Transverse colon (tissue), 4 donors: ENCODE measurements at places on chromosomes 16 and 17. TPM values are rescaled to one million over a fixed set of nuclear protein-coding genes. Genes with fewer than 3 reads are reported as not detected.

Gene CD300E
- not detected for total RNA-seq

DNA sequence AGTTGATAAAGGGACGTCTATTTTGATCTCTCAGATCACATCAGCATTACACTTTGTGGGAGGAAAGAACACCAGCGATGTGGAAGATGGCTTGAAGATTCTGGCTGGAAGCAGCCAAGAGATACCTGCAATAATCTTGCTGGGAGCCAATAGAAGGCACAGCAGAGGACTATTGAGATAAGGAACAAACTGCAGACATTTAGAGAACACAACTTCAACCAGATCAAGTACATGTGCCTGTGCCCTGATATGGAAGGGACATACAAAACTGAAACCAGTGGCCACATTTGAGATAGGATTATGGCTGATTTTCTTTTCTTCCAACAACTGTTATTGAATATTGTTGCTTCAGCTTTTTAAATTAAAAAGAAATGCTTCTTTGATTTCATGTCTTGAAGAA, 18.6 kb upstream of the PSMD7 start:
- no peak for DNase-seq

Gene GPR142
- not detected for total RNA-seq

- no peak for DNase-seq
Measured at GRCh38 chr16:19783363-19784182, 65.5 kb downstream of the IQCK start.

DNA sequence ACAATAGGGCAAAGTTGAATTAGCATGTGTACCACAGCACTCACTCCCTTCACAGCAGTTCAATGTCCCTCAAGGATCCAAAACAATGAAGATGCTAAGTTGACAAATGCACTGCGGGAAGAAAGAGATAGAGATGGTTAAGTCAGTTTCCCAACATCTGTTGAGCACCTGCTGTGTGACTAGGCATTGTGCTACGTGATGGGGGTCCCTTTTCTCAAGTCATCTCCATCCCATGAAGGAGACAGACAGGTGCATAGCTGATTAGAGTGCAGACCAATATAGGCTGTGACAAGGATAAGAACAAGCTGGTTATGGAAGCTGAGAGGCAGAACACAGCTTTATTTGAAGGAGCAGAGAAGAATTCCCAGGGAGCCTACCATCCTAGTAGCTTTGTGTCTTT, 114.2 kb downstream of the HAPSTR1 start:
- no peak for DNase-seq

DNA sequence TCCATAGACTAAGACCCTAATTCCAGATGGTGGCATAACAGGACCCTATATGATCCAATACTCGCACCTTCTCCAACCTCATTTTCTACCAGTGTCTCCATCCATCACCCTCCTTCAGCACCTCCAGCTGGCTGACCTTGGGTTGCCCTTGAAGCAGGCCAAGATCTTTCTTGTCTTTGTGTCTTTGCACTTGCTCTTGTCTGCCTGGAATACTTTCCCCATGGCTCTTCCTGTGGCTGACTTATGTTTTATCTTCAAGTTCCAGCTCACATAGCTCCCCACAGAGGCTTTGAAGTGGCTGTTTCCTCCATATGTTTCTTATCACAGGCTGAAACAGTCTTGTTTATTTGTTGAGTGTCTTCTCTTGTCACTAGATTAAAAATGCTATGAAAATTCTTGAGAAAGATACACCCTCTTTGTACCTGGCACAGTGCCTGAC, 29.6 kb upstream of the MMD start:
- no peak for DNase-seq

- DNase-seq = no peak
Measured at GRCh38 chr17:32870027-32870670, 6.8 kb downstream of the MYO1D start.

DNA sequence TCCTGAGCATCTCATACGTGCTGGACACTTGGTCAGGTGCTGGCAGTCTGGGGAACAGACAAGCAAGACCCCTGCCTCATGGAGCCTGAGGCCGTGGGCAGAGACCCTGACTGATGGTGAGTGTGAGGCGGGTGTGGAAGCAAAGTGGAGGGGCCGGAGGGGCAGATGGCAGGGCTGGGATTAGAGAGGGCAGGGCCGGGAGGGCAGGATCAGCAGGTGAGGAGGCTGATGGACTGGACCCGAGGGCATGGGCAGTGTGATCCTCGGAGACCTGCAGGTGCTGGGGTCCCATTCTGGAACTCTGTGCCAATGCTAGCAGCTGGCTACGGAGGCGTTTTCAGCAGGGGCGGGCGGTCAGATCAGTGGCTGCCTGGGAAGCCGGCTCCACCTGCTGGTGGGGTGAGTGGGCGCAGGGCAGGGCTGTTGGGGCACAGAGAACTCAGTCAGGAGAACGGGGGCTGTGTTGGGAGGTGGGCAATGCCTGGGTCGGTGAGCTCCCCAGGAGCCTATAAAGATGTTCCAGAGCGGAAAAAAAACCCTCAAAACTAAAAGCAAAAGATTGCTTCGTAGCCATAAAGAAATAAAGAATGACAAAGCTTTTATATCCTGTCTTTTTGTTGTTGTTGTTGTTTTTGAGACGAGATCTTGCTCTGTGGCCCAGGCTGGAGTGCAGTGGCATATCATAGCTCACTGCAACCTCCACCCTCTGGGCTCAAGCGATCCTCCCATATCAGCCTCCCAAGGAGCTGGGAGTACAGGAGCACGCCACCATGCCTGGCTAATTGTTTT, 8.9 kb upstream of the C16orf74 start:
- peak; percentile 66 for DNase-seq

DNA sequence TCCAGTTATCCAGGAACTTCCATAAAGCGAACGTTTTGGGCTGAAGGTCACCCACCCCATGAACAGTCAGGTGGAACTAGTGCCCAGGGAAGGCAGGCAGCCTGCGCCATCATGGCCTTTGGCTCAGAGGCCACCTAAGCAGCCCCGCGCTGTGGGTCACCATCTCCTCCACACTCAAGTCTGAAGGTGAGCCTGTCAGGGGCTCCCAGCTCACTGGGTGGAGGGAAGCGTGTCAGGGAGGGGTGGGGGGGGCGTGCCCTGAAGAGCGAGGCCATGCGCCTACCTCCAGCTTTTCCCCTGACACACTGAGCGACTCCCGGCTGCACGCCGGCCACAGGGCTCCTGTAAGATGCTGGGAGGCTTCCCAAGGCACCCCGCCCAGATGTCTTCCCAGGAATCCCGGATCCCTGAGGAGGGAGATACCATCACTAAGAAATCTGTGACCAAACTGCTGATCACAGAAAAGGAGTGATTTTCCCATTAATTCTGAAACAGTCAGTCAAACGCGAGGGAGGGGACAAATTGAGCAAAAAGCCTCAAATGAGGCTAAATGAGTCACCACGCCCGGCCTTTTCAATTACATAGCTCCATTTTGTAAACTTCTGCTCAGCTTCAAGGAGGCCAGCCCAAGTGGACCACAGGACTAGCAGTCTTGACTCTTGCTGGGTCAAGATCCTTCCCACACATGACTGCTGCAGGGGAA, 26.5 kb upstream of the SLC25A19 start:
- no peak for DNase-seq

DNA sequence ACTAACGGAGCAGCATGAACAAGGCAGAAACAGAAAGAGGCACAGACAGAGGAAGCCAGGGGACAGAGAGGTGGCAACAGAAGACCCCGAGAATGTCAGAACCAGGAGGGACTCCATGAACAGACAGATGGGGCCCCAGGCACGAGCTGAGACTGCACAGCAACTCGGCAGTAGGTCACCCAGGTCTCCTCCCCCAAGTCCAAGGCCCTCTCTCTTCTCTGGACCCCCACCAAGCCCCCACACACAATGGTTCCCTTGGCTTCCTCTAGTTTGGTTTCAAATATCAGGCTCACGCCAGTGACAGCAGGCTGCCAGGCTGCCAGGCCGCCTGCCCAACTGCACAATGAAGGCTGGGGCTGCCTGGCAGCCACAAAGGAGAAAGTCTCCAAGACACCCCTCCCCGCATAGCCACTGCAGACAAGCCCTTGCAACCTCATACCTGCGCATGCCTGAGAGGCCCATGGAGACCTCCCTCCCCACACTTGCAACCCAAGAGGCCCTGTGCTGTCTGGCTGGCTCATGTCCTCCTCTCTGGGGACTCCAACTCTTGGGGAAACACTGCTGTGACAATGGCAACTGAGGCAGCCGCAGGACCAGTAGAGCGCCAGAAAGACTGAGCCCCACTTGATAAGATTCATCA, 54.8 kb downstream of the PIMREG start:
- no peak for DNase-seq

DNA sequence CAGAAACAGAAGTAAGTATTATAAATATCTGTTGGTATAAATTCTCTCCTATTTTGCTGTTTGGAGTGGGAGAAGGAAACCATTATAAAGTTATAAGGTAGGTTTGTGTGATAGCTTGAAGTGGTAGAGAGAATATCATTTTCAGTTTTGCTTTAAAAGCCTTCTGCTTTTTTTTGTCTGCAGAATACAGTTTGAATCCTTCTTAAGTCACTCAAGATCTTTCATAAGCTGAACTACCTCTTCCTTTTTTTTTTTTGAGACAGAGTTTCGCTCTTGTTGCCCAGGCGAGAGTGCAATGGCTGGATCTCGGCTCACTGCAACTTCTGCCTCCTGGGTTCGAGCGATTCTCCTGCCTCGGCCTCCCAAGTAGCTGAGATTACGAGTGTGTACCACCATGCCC, 9.0 kb downstream of the ATAD5 start:
- DNase-seq = no peak

Gene AGRP
- total RNA-seq = not detected

- DNase-seq = peak; percentile 41
Measured at GRCh38 chr16:78045865-78046581, 23.7 kb downstream of the CLEC3A start.

Gene EPN3
- 19.2 TPM for total RNA-seq

GRCh38 chr17:49819651-49820050, 28.2 kb downstream of the TAC4 start:
- no peak for DNase-seq

Gene PRCD
- 0.64 TPM for total RNA-seq

- no peak for DNase-seq
Measured at GRCh38 chr17:46035112-46035818, 36.2 kb downstream of the STH start.

GRCh38 chr17:83196024-83196365, 116.6 kb downstream of the METRNL start:
- DNase-seq = no peak
